ENCODE measurements at places on chromosomes 11 and 22. TPM values are rescaled to one million over a fixed set of nuclear protein-coding genes. Genes with fewer than 3 reads are reported as not detected.

DNA sequence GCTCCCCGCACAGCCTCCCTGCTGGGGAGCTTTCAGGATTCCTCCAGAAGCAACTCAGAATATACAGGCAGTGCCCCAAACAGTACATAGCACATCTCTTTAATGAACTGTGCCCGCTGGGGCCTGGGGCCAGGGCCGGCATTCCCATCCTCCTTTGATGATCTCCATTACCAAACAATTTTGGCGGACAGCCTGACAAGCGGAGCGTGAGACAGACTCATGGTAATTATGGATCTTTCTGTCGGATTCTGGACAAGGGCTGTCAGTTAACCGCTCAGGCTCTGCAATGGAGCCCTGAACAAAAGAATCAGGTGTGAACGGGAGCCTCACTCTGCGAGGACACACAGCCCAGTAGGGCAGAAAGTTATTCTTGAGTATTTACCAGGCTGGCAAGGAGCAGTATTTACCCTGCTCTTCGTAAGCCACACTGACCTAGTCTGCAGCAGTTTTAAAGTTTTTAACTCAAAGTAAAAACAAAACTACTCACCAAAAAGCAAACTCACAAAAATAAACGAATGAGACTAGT, 174.0 kb downstream of the TBC1D22A start:
- peaks cover 4% of the 10 kb centered on the region for H3K36me3 ChIP-seq
- no peak overlapping the region for H3K4me3 ChIP-seq
- H3K27ac ChIP-seq: peak overlapping the region; percentile 20
- DNase-seq: no peak

- H3K4me1 ChIP-seq: peaks cover 6% of the 10 kb centered on the region
- no peaks in the 10 kb centered on the region for H3K36me3 ChIP-seq
These were observed 120.6 kb upstream of the LMO1 start for GRCh38 chr11:8384199-8384821.

- no peaks in the 10 kb centered on the region for H3K27me3 ChIP-seq
- peaks cover 23% of the 10 kb centered on the region for H3K36me3 ChIP-seq
- no peak overlapping the region for H3K4me3 ChIP-seq
- H3K4me1 ChIP-seq: peaks cover 20% of the 10 kb centered on the region
These were observed 130.3 kb downstream of the MICAL2 start for GRCh38 chr11:12240677-12241076.

GRCh38 chr11:46555267-46556054, 38.4 kb downstream of the AMBRA1 start:
- H3K36me3 ChIP-seq: no peaks in the 10 kb centered on the region
- DNase-seq: no peak
- no peaks in the 10 kb centered on the region for H3K27me3 ChIP-seq
- H3K4me3 ChIP-seq: no peak overlapping the region

DNA sequence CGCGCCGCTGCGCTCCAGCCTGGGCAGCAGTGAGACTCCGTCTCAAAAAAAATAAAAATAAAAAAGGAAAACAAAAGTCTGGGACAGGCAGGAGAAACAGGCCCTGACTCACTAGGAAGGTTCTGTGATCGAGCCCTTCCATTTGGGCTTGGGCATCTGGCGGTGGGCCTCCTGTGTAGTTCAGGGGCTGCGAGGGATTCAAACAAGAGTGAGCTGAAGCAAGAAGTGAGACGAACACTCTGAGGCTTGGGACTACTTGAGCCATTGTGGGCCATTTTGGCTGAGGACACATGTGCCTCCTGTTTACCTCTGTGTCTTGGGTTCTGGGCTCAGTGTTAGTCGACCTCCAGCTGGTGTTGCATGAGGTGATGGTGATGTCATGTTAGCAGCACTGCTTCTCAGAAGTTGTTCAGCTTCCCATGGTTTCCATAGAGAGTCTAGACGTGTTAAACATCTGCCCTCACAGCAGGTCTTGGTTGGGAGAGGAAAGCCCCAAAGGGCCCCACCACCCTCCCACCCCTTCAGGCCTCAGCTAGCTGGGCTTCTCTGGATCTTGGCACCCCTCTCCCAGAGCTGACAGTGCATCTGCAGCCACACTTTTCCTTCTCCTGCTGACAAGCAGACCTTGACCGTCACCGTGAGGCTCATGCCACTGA, 57.8 kb downstream of the MED15 start:
- no peak overlapping the region for H3K27ac ChIP-seq
- no peaks in the 10 kb centered on the region for H3K27me3 ChIP-seq
- DNase-seq: peak; percentile 21
- H3K4me3 ChIP-seq: no peak overlapping the region
- H3K36me3 ChIP-seq: peaks cover 67% of the 10 kb centered on the region

GRCh38 chr22:37806409-37807333, 1.1 kb upstream of the GCAT start:
- no peak overlapping the region for H3K27ac ChIP-seq
- peaks cover 32% of the 10 kb centered on the region for H3K4me1 ChIP-seq

- peaks cover 3% of the 10 kb centered on the region for H3K4me1 ChIP-seq
- peak; percentile 74 for DNase-seq
- no peaks in the 10 kb centered on the region for H3K27me3 ChIP-seq
- peak within 1 kb of the TSS; percentile 47 for H3K4me3 ChIP-seq
- peak within 1 kb of the TSS; percentile 42 for H3K27ac ChIP-seq
These were observed at the start of gene INPP5J for GRCh38 chr22:31122532-31123291. Gene INPP5J, plus strand, starts transcription at chr22:31122966. Its CDS starts 49 bp downstream, at chr22:31123015.

GRCh38 chr11:44868021-44868420, 82.7 kb downstream of the TP53I11 start:
- H3K4me1 ChIP-seq: peaks cover 2% of the 10 kb centered on the region
- no peaks in the 10 kb centered on the region for H3K27me3 ChIP-seq
- no peak for DNase-seq
- no peaks in the 10 kb centered on the region for H3K36me3 ChIP-seq
- no peak overlapping the region for H3K4me3 ChIP-seq

GRCh38 chr11:112570333-112570732, 309.7 kb upstream of the PLET1 start:
- no peak for DNase-seq
- no peaks in the 10 kb centered on the region for H3K4me1 ChIP-seq
- H3K4me3 ChIP-seq: no peak overlapping the region
- no peak overlapping the region for H3K27ac ChIP-seq
- H3K27me3 ChIP-seq: peaks cover 8% of the 10 kb centered on the region

DNA sequence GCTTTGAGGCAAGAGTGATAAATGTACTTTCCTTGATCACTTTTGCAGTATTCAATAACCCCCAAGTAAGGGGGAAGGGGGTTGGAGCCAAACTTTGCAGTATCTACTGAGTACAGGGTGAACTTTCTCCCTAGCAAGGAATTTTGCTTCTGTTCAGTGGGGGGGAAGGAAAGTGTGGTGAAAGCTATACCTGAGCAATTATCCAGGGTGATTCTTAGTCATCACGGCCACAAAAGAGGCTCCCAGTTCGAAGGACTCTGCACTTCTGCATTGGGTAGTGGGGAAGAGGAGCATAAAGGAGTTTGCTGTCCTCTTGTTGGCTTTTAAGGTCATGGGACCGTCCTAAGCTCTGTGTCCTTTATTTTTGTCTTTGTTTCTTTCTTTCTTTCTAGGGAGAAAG, 346.5 kb upstream of the SYN3 start:
- DNase-seq: no peak
- H3K36me3 ChIP-seq: no peaks in the 10 kb centered on the region
- no peaks in the 10 kb centered on the region for H3K4me1 ChIP-seq
- H3K27me3 ChIP-seq: no peaks in the 10 kb centered on the region
- H3K4me3 ChIP-seq: no peak overlapping the region

HBD gene
- total RNA-seq: not detected

GRCh38 chr11:45146072-45147016, at the start of gene PRDM11:
Gene PRDM11, plus strand, starts transcription at chr11:45146639. Its CDS starts 35,128 bp downstream, at chr11:45181767.
- H3K27me3 ChIP-seq: no peaks in the 10 kb centered on the region
- H3K36me3 ChIP-seq: no peaks in the 10 kb centered on the region
- peak within 1 kb of the TSS; percentile 99 for H3K27ac ChIP-seq
- peak within 1 kb of the TSS; percentile 82 for H3K4me3 ChIP-seq

DNA sequence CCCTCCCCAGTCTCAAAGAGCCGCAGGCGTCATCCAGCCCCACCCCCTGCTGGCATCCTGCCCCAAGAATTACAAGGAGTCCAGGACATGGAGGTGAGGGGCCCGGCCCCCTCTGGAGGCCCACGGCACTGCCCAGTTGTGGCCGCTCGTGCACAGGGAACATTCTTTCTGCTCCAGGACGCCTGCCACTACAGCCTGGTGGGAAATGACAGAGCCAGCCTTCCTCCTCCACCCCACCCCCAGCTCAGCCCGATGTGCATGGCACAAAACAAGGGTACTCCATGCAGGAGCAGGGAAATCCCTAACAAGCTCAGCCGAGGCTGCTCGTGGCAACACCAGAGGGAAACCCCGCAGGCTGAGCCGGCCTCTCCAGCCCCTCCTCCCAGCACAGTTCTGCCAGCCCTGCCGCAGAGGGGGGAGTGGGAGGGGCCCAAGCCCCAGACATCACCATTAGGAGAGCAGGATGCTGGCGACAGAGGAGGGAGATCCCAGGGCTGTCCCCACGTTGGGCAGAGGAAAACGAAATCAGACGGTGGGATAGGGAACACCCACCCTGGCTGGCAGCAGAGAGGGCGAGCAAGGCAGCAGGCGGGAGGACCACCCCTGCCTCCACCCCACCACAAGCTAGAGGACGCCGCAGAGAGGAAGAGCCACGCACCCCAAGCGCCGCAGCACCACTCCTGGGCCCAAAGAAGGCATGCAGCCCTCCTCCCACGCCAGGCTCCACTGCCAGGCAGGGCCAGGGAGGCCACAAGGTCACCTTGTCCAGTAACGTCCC, 10.0 kb downstream of the IGSF9B start:
- peak; percentile 61 for DNase-seq
- H3K27ac ChIP-seq: no peak overlapping the region
- H3K36me3 ChIP-seq: no peaks in the 10 kb centered on the region

DNA sequence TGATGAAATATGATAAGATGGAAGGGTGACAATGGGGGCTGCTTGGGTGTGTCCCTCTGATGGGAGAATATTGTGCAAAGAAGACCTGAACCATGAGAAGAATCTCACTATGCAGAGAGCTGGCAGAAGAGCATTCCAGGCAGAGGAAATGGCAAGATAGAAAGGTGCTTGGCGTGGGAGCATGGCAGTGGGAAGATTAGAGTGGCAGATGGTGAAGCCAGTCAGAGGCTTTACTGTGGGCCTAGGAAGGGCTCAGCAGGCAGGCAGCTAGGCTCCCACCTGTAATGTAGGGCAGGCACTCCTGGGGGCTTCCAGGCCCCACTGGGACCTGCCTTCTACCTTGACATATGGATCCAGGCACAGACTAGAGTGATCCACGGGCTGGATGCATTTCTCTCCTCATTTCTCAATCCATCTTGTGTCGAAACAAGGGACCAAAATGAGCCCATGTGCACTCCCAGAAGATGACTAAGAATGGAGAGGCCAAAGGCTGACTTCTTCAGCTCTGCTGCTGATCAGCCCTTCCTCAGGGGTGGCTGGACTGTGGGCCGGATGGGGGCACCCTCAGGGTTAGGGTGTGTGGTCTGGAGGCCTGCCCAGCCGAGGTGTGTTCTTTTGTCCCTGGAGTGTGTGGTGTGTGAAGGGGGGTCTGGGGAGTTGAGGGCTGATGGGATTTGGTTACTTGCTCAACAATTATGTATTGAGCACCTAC, 88.3 kb downstream of the TSPAN18 start:
- no peaks in the 10 kb centered on the region for H3K27me3 ChIP-seq
- H3K4me3 ChIP-seq: no peak overlapping the region
- H3K36me3 ChIP-seq: no peaks in the 10 kb centered on the region
- DNase-seq: peak; percentile 49

GRCh38 chr11:44565953-44566949, 788 bp downstream of the CD82 start:
- H3K4me3 ChIP-seq: peak overlapping the region; percentile 66
- H3K36me3 ChIP-seq: no peaks in the 10 kb centered on the region
- H3K27me3 ChIP-seq: no peaks in the 10 kb centered on the region
- peak overlapping the region; percentile 80 for H3K27ac ChIP-seq

UCP2 gene
- 56.3 TPM for total RNA-seq

DNA sequence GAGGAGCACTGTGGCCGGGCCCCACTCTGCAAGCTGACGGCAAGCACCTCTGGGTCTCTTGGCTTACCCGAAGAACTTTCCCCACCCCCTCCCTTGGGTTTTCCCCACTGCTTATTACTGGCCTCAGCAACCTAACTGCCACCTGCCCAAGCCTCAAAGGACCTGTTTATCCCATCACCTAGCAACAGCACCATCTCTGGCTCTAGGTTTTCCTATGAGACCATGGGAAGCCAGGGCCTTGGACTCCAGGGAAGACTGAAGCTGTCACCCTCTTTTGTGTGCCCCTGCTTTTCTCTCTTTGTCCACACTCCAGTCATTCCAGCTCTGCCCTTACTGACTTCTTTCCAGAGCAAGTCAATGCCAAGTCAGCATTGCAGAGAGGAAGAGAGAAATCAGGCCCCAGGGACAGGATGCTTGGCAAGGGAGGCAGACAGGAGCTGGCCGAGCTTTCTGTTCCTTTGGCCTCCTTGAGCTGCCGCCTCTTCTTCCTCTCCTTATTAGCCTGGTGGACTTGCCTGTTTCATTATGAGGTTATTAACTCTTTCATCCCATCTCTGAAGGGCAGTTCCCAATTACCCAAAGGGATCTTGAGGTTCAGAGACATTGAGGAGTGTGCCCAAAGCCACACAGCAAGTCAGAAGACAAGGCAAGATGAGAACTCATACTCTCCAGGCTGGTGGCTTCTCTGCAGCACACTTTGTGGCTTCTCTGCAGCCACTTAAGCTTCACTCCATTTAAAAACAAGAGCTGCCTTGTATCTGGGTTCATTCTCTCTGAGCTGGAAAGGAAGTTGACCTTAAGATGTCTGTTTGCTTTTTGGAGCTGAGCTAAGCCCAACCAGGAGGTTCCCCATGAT, at the start of gene SMIM35:
SMIM35 (minus strand) TSS at position 51 of the 856 bp plus-strand sequence. CDS start 206 bp downstream, outside the sequence.
- no peak within 1 kb of the TSS for H3K4me3 ChIP-seq
- no peak for DNase-seq
- H3K36me3 ChIP-seq: no peaks in the 10 kb centered on the region
- H3K27me3 ChIP-seq: no peaks in the 10 kb centered on the region
- no peak within 1 kb of the TSS for H3K27ac ChIP-seq
- H3K4me1 ChIP-seq: peaks cover 10% of the 10 kb centered on the region

DNA sequence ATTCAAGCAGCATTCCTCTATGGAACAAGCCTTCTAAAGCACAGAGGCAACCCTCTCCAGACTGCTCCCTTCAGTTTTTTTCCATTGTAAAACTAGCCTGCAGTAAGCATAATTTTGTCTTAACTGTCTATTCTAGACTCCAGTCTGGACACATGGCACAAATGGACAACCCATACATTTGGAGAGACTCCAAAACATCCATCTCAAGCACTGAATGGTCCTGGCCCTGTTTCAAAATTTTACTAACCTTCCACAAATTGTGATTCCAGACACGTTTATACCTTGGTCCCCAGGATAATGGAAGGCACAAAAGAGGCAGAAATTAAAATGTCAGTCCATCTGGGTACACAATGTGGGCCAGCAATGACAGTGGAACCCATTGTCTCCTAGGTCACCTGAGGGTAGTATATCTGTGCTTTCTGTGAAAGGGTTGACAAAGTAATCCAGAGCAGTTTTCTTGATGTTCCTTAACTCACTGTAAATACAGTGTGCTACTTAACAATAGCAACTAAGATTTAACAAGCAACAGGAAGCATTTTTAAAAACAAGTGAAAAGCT, 16.2 kb upstream of the SESN3 start:
- no peak overlapping the region for H3K27ac ChIP-seq
- no peak for DNase-seq
- H3K4me1 ChIP-seq: no peaks in the 10 kb centered on the region
- H3K4me3 ChIP-seq: no peak overlapping the region
- H3K27me3 ChIP-seq: no peaks in the 10 kb centered on the region

- no peaks in the 10 kb centered on the region for H3K27me3 ChIP-seq
- H3K4me3 ChIP-seq: no peak overlapping the region
- no peaks in the 10 kb centered on the region for H3K36me3 ChIP-seq
These were observed 99.8 kb downstream of the MORC2 start for GRCh38 chr22:30868663-30869385.

YPEL4 gene
- total RNA-seq: 6.9 TPM

VPREB1 gene
- total RNA-seq: not detected

C11orf16 gene
- total RNA-seq: not detected

All from upper lobe of right lung (tissue), 1 donor.